Activated CD4-positive, alpha-beta T cell treated with anti-CD3 and anti-CD28 coated beads for 1 hour (primary cell): ENCODE measurements at places on chromosomes 4 and X.

DNA sequence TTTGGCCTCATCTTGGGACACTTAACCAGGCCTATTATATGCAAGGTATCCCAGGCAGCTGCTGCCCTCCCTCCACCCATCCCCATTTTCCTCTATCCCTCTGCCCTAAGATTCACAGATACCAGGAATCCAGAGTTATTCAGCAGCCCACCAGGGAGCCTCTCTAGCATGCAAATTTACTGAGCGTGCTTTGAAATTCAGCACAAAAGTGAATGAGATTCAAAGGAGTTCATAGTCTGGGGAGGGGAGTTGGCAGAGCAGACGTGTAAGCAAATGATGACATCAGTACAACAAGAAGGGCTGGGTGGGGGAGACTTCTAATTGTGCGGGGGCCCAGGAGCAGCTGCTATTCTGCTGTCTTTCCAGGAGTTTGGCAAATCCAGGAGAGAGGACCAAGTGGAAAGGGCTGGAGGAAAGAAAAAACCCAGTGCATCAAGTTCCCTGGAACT is 1.7 kb upstream of the MTM1 start:
- no peak for DNase-seq

DNA sequence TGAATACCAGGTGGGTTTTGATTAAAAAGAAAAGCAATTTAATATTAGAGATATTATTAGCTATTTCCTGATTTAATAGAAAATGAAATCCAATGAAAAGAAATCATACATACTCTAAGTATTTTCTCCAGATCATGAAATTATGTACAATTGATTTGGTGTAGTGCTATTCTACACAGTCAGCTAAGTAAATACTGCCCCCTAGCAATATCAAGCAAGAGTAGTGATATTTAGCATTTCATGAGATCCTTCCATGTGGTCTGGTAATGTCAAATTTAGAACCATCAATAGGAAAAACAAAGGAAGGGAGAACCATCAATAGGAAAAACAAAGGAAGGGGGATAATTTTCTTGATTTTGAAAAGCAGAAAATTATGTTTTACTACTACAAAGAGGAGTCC is 114.6 kb downstream of the TBCK start:
- no peak for DNase-seq

DNA sequence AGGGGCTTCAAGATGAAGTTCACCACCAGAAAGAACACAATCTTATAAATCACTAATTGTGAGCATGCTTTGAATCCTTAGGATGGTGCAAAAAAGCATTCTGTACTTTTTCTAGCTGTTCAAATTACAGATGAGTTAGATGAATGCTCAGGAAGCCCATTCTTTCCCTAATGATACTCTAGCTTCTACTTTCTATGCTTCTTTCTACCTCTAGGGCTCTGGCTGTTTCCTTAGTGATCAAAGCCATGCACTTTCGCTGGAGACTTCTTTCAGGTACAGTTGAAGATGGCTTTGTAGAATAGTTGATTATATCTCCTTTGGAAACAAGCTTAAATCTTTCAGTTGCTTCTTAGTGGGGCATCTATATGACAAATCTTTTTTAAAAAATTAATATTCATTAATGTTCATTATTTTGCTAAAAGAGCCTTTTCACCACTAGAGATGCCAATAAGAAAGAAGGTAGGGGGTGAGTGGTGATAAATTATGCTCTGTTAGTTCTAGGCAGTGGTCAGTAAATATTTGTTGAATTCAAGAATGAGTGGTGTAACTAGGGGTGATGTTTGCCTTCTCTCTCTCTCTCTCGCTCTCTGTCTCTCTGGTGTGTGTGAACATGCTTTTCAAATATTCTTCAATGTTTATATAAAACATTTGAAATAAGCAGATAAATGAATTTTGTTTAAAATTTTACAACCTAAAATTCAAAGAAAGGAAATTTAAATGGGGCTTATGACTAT is 169.4 kb downstream of the GLUD2 start:
- no peak for DNase-seq

GRCh38 chrX:128818690-128819089 is 704.6 kb downstream of the SMARCA1 start:
- DNase-seq: no peak

DNA sequence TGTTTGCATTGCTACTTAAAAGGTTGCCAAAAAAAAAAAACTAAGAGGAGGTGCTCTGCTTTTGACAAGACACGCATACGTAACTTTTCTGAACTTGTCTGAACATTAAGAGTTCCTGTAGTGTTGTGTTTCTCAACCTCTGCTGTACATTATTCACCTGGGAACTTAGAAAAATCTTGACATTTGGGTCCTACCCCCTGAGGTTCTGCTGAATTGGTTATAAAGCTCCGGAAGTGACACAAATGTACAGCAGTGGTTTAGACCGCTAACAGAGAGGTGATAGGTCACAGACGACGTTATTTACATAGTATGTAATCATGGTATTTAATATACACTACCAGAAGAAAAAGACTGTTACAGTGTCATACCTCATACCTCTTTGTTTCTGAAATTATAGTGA is 61.1 kb downstream of the CPEB2 start:
- DNase-seq: no peak

GRCh38 chr4:144185086-144185485 is 44.6 kb upstream of the GYPA start:
- DNase-seq: no peak

- DNase-seq: no peak
Observed at GRCh38 chr4:24843096-24843495, 47.7 kb downstream of the SOD3 start.

DNA sequence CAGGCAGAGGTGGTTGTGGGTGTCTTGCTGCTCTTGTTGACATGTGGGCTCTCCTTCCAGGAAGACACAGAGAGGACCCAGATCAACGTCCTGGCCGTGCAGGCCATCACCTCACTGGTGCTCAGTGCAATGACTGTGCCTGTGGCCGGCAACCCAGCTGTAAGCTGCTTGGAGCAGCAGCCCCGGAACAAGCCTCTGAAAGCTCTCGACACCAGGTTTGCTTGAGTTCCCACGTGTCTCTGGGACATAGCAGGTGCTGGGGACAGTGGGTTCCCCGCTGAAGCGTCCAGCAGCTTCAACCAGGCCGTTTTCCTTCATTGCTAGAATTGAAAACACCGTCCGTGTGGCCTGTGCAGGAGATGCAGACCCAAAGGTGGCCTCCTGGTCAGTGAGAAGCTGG is 25.6 kb upstream of the MSANTD1 start:
- DNase-seq: no peak

DNA sequence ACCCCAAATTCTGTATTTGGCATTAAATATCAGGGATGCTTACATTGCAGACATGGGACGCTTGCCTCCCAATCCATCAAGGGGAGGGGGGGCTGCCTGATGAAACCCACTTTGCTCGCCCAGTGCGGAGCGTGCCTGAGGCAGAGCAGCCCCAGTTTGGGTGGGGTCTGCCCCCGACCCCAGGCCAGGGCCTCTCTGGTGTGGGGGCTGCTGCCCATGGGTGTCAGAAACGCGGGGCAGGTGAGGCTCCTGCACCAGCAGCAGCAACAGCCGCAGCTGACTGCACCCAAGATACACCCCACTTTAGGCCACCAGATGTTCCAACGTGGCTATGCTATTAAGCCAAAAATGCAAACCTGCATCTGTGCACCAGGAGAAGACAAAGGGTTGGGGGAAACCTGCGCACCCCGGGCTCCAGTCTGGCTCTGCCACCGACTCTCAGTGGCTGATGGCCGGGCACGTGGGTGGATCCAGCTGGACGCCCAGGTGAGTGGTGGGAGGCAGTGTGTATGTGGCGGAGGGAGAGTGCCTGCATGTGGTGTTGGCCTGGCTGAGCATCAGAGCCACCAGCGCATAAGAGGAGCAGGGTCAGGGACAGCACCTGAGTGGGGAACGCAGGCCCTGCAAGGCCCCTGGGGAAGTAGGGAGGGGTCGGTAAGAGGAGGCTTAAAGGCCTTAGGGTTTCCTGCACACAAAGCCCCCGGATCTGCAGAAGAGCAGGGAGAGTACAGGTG is 86.2 kb downstream of the ABLIM2 start:
- no peak for DNase-seq

- no peak for DNase-seq
Observed at GRCh38 chr4:158782551-158783360, 13.9 kb downstream of the FNIP2 start.

GRCh38 chr4:134243742-134244713 is 42.4 kb upstream of the PABPC4L start:
- DNase-seq: no peak

DNA sequence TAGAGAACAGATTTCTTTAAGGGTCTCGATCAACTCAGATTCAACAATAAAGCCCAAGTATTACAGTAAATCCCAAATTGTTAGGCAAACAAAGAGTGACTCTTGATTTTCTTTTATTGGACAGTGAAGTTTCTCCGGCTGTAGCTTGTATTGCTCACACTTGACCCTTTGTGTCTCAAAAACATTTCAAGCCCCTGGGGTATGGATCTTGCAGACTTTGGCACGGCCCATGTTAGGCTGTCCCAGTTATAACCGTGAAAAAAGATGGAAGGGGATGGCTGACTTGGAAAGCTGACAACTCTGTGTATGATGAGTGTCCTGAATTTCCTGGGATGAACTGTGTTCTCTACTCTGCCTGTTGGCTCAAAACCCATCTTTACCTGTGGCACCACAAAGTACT is 356.1 kb downstream of the SLITRK2 start:
- DNase-seq: no peak

- DNase-seq: no peak
Observed at GRCh38 chr4:85732124-85732523, 257.2 kb downstream of the ARHGAP24 start.
